ENCODE measurements at places on chromosomes 2 and 18.

DNA sequence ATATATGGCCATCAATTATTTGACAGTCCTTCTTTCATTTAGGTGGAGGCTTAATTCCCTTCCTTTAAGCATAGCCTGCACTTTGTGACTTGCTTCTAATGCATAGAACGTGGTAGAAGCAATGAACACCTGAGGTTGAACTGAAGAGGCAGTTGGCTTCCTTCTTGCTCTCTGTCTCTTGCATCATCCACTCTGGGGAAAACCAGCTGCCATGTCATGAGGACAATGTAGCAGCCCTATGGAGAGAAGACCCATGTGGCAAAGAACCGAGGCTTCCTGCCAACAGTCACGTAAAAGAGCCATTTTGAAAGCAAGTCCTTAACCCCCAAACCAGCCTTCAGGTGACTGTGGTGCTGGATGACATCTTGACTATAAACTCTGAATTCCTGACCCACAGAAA lies 46.8 kb downstream of the ATOH8 start:
- no peak for DNase-seq
- peaks cover 18% of the 10 kb centered on the region for H3K4me1 ChIP-seq
- no peak overlapping the region for H3K27ac ChIP-seq
- peaks cover 17% of the 10 kb centered on the region for H3K27me3 ChIP-seq
- no peak overlapping the region for H3K4me3 ChIP-seq
- H3K36me3 ChIP-seq, result no peaks in the 10 kb centered on the region

DNA sequence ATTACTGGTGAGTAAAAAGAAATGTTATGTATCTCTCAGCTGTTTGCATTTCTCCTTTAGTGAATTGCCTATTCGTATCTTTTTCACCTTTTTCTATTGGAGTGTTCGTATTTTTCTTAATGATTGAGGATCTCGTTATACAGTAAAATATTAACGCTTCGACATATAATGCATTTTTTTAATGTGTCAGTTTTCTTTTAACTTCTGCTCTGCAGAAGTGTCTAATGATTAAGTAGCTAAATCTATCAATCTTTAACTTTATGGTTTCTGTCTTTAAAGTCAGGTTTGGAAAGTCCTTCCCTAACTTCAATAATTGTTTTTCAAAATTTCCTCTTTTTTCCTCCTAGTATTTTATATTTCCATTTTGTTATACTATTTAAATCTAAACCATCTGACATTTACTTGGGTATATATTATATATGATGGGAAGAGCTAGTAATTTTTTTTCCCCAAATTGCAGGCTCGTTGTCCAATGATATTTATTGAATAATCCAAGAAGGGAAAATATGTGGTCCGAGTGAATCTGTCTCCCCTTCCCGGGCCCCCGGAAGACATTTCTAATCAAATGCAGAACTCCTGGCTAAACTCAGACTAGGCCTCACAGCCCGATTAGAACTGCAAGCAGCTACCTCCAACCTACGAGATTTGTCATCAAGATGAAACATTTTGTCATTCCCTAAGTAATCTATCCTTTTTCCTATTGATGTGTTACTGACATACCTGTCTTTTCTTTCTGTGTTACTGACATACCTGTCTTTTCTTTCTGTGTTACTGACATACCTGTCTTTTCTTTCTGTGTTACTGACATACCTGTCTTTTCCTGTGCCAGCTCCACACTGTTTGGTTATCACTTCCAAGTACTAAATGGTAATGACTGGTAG lies 17.2 kb downstream of the PCBP1 start:
- no peaks in the 10 kb centered on the region for H3K27me3 ChIP-seq
- peak overlapping the region; percentile 77 for H3K4me3 ChIP-seq
- peaks cover 4% of the 10 kb centered on the region for H3K36me3 ChIP-seq
- DNase-seq, result peak; percentile 64
- peaks cover 62% of the 10 kb centered on the region for H3K4me1 ChIP-seq

DNA sequence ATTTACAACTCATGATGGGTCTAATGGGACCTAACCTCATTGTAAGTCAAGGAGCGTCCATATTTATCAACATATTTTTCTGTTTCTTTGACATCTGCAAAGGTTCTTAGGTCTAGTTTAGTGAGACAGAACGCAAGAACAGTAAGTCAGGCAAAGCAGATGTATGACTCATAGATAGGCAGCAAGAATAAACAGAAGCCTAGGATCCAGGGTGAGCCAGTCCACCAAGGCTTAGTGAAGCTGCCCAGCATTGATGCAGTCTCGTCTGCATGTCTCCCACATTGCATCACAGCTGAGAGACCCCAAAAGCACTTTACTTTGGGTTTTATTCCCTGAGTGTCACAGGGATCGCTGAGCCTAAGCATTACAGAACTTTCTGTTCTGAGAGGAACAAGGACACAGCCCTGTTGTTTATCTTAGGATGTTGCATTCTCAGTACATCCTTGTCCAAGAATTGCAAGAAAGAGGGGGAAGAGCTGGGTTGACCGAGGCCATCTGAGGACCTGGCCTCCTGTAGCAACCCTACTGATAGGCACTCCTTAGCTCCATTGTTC lies 29.6 kb upstream of the TMEM177 start:
- no peak for DNase-seq
- H3K36me3 ChIP-seq, result no peaks in the 10 kb centered on the region
- no peak overlapping the region for H3K4me3 ChIP-seq
- no peaks in the 10 kb centered on the region for H3K4me1 ChIP-seq
- H3K27ac ChIP-seq, result no peak overlapping the region

GRCh38 chr18:58241026-58241679 lies 197.1 kb downstream of the NEDD4L start:
- H3K27me3 ChIP-seq, result no peaks in the 10 kb centered on the region
- no peak overlapping the region for H3K4me3 ChIP-seq
- H3K4me1 ChIP-seq, result no peaks in the 10 kb centered on the region
- no peak for DNase-seq

DNA sequence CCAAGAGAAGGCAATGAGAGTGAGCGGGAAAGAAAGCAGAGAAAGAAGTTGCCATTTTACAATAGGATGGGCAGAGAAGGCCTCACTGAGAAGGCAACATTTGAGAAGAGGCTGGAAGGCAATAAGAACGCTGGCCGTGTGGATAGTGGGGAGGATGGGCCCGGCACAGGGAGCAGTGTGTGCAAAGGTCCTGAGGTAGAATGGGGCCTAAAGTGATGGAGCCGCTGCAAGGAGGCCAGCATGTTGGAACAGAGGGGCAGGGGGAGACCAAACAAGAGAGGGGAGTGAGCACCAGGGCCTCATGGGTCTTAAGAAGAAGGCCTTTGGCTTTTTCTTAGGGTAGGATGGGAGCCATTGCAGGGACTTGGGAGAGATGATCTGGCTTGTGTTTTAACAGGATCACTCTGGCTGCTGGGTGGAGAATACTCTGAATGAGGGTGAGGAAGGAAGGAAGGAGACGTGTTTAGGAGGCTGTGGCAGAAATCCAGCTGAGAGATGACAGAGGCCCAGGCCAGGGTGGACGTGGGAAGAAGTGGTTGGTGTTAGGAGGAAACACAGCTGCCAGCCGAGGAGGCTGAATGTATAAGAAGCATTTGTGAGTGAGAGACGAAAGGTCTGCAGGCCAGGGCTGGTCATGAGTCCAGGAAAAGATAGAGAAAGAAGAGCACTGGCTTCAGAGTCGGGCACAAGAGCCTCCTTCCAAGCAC lies 159.8 kb downstream of the KLHL29 start:
- no peak overlapping the region for H3K27ac ChIP-seq
- H3K4me1 ChIP-seq, result peaks cover 14% of the 10 kb centered on the region
- no peak overlapping the region for H3K4me3 ChIP-seq
- peaks cover 2% of the 10 kb centered on the region for H3K27me3 ChIP-seq

DNA sequence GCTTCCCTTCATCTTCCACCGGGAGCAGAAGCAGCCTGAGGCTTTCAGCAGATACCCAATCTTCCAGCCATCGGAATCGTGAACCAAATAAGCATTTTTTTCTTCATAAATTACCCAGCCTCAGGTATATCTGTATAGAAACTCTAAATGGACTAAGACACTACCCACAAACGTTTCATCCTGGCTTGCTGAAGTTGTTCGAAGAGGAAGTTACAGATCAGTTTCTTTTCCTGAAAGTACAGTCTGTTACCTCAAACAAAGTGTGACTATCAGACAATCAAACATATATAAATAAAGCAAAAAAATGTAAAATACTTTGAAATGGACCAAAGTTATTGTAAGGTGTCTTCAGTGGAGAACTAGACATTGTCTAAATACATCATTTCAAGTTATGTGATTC lies 97.9 kb downstream of the MREG start:
- peaks cover 5% of the 10 kb centered on the region for H3K4me1 ChIP-seq
- H3K4me3 ChIP-seq, result no peak overlapping the region
- no peak for DNase-seq
- H3K27ac ChIP-seq, result no peak overlapping the region

GRCh38 chr2:109194620-109194937 lies 65.6 kb downstream of the SH3RF3 start:
- H3K27me3 ChIP-seq, result peaks cover 17% of the 10 kb centered on the region
- H3K4me3 ChIP-seq, result no peak overlapping the region
- H3K27ac ChIP-seq, result no peak overlapping the region
- no peak for DNase-seq
- H3K4me1 ChIP-seq, result no peaks in the 10 kb centered on the region

- no peak for DNase-seq
- H3K27me3 ChIP-seq, result no peaks in the 10 kb centered on the region
- H3K4me1 ChIP-seq, result peaks cover 65% of the 10 kb centered on the region
- H3K4me3 ChIP-seq, result peak overlapping the region; percentile 47
- peak overlapping the region; percentile 45 for H3K27ac ChIP-seq
Measured at GRCh38 chr18:808086-808485, 4.0 kb downstream of the YES1 start.

DNA sequence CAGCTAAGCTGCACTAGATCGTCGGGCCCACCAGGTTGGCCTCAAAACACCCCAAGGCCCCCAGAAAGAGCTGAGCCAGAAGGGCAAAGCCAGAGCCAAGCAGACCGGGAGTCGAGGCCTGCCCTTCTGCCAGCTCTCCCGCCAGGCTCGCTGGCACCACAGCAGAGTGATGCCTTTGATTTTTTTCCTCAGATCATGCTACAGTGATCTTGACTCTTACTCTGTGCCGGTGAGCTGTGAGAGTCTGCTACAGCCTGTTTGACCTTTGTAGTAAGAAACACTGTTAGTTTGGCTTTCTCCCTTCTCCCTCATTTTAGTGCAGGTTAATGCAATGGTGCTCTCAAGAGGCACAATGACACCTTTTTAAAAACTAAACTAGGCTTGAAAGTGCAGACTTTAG lies 97.8 kb downstream of the ESCO1 start:
- H3K27me3 ChIP-seq, result no peaks in the 10 kb centered on the region
- H3K4me3 ChIP-seq, result no peak overlapping the region
- no peaks in the 10 kb centered on the region for H3K36me3 ChIP-seq
- H3K4me1 ChIP-seq, result peaks cover 4% of the 10 kb centered on the region
- H3K27ac ChIP-seq, result no peak overlapping the region

GRCh38 chr2:147352264-147353071 lies 492.4 kb upstream of the ACVR2A start:
- H3K4me1 ChIP-seq, result no peaks in the 10 kb centered on the region
- DNase-seq, result no peak
- H3K36me3 ChIP-seq, result no peaks in the 10 kb centered on the region
- no peak overlapping the region for H3K4me3 ChIP-seq
- no peak overlapping the region for H3K27ac ChIP-seq

DNA sequence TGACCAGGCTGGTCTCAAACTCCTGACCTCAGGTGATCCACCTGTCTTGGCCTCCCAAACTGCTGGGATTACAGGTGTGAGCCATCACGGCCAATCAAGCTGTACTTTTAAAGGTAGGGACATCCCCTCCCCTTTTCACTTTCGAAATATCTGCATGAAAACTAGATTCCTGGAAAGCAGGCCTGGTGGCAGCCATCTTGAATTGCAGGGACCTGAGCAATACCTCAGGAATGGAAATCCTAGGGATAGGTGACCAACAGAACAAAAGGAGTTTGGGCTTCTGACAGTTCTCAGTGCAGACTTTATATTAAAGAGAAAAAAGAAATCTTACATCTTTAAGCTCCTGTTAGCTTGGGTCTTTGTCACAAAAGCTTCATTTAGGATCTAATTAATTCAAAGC lies 62.6 kb downstream of the KLF7 start:
- no peaks in the 10 kb centered on the region for H3K27me3 ChIP-seq
- H3K4me3 ChIP-seq, result no peak overlapping the region
- H3K36me3 ChIP-seq, result peaks cover 27% of the 10 kb centered on the region

DNA sequence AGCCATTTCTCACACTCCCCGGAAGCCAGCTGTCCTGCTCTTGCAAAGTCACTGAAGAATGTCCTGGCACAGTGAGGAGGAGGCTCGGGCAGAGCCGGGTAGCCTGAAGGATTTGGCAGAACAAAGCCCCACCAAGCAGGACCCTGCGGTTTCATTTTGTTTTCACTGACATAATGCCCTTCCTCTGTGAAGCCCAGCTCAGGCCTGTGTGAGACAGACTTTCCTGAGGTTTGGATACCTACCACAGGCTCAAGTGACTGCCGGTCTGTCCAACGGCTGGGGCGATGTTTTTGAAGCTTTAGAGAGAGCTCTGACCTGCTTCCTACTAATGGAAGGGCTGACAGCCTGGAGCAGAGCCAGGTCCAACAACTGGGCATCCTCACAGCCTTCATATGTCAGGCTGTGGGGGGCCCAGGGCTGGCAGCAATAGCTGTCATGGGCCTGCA lies 99.8 kb upstream of the FZD7 start:
- H3K4me3 ChIP-seq, result no peak overlapping the region
- peaks cover 6% of the 10 kb centered on the region for H3K27me3 ChIP-seq
- H3K27ac ChIP-seq, result no peak overlapping the region
- no peaks in the 10 kb centered on the region for H3K4me1 ChIP-seq

- H3K27ac ChIP-seq, result peak overlapping the region; percentile 97
- peaks cover 24% of the 10 kb centered on the region for H3K4me1 ChIP-seq
- no peaks in the 10 kb centered on the region for H3K27me3 ChIP-seq
- no peak for DNase-seq
- H3K4me3 ChIP-seq, result peak overlapping the region; percentile 83
Measured at GRCh38 chr2:180006231-180006630, 866 bp downstream of the CWC22 start.

DNA sequence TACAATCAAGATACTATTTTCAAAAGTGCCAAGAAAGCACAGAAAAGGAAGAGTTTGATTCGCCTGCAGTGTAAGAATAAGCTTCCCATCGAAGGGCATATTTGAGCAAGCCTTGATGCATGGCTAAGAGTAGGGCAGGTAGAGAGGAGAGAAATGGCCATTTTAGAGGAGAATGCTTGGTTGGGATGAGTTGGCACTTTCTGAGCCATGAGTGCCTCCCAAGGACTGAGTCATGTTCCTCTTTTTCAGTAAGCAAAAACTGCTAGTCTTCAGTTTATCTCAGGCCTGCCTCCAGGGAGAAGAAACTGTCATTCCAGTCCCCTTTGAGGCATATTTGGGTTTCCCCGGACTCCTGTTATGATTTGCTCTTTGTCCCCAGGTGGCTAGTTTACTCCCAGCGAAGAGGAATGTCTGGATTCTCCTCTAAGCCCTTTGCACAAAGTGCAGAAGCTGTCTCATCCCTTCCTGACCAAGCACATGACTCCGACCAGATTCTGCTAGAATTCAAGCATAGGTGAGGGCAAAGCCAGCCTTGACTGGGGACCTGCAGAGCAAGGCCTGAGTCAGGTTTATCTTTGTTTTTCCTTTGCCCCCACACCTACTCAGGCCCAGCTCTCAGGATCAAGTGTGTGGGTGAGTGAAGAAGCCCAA lies 115.2 kb downstream of the TTC32 start:
- no peaks in the 10 kb centered on the region for H3K27me3 ChIP-seq
- no peak overlapping the region for H3K4me3 ChIP-seq
- H3K27ac ChIP-seq, result no peak overlapping the region
- no peak for DNase-seq
- H3K4me1 ChIP-seq, result no peaks in the 10 kb centered on the region

GRCh38 chr2:120338015-120338414 lies 7.9 kb upstream of the INHBB start:
- DNase-seq, result no peak
- H3K36me3 ChIP-seq, result no peaks in the 10 kb centered on the region
- peaks cover 48% of the 10 kb centered on the region for H3K27me3 ChIP-seq

GRCh38 chr2:206452242-206452641 lies 8.9 kb downstream of the ADAM23 start:
- peaks cover 13% of the 10 kb centered on the region for H3K27me3 ChIP-seq
- no peaks in the 10 kb centered on the region for H3K36me3 ChIP-seq
- no peak for DNase-seq
- H3K4me3 ChIP-seq, result no peak overlapping the region
- no peaks in the 10 kb centered on the region for H3K4me1 ChIP-seq
- no peak overlapping the region for H3K27ac ChIP-seq
